ENCODE measurements at places on chromosomes 12 and 14.
A peak's percentile ranks its signal among the peaks of the same experiment; 100 is the strongest.

DNA sequence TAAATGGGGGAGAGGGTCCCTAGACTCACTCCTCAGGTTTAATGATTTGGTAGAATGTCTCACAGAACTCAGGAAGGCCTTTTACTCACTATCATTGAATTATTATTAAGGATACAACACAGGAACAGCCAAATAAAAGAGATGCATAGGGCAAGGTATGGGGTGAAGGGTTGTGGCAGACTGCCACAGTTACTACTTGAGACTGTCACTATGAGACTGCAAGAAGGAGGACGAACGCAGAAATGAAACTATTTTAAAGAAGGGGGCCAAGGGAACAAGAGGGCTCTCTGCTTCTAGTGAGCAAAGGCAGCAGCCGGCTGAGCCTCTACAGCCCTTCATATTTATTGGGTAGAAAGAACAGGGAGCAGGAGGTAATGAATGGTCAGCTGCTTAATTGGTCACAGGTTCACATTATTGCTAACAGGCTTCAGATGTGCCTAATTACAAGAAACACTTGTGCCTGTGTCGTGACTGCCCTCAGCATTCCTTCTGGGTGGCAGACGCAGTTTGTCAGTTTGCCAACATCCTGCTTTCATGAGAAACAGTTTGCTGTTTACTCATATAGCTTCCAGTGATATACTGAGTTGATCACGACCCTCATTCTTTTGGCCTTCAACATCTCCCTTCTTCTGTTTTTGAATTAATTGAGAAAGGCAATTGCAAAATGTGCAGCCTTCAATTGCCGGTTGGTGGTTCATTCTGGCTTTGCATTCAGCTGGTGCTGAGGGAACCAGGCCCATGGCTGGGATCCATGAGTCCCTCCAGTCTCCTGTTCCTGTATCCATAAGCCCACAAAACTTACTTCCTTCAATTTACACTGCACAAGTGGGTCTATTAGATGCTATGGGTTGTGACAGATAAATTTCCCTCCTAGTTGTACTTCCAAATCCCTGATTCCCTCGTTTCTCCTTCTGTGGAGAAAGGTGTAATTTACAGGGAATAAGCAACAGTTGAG, 82.8 kb upstream of the PLEKHG7 start:
- no peak for DNase-seq

- DNase-seq = no peak
These were observed 17.1 kb downstream of the PAPLN start for GRCh38 chr14:73254247-73255004.

GRCh38 chr12:75905922-75906321, 125.7 kb downstream of the PHLDA1 start:
- no peak for DNase-seq

DNA sequence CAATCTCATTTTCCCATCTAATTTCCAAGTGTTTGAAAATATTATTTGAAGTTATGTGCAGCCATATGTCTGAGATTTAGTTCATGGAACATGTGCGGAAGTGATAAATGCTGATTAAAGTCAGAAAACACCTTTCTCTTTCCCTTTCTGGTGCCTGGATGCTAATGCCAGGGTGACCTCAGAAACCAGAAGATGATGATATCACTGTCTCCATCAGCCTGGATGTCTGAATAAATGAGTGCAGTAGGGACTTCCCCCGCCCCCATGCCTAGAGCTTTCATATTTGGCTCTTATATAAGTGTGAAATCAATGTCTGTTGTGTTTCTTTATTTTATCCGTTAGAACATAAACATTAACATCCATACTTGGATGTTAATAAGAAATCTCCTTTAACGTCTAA, 261.9 kb upstream of the LRIG3 start:
- DNase-seq = no peak

DNA sequence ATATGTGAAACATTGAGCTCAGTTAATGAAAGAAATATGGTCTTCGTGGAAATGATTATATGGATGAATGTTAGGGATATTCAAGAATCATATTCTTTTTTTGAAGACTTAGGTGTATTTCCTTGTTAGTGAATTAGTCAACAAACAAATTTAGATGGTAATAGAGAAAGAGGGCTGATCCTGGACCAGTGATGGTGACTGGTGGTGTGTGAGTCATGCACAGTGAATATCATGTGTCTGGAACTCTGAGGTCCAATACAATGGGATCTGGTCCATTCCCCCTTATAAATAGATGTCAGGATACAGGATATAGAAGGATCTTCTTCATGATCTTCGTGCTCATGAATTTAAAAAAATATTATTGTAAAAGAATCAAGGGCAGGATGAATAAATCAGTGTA, 64.4 kb upstream of the RTL1 start:
- no peak for DNase-seq

DNA sequence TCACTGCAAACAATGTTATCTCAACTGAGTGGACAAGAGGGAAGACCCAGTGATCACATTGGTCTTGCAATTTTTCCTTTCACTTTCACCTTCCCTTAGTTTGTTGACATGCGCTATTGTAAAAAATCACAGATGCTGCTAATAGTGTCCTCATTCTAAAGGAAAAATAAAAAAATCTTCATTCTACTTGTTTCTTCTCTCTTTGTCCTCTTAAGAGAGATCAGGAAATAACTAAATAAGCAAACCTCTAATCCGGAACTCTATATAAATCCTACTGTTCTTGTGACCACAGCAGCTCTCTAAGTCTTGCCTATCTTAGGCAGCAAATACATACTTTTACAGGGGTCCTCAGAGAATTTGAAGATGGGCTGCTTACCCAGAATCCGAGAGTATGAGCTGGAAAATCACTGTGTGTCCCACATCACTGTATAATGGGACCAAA, 257.7 kb downstream of the NAV3 start:
- peak; percentile 71 for DNase-seq

- no peak for DNase-seq
These were observed 1.5 kb upstream of the KRT5 start for GRCh38 chr12:52521568-52522266.

DNA sequence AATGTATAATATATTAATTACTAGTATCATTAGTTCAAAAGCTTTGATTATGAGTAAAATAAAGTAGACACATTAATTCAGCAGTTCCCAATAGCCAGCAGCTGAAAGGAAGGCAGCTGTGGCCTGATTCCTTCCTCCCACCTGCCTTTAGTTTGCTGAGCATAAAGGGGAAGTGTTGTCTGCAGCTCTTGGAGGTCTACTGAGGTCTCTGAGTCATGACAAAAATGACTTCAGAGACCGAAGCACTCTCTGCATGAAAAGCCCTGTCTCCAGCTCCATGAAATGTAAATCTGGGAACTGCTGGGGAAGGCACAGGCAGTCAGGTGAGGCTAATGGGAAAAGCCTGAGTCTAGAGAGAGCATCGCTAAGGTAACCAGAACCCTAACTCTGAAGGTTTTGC, 165.4 kb downstream of the NRXN3 start:
- peak; percentile 58 for DNase-seq
